Pulmonary artery endothelial cell (primary cell): ENCODE measurements at places on chromosomes 1 and 21. TPM values are rescaled to one million over a fixed set of nuclear protein-coding genes. Genes with fewer than 3 reads are reported as not detected.

GRCh38 chr1:187018291-187018690 lies 189.5 kb downstream of the PLA2G4A start:
- no peak for DNase-seq

GRCh38 chr1:109112652-109113285 lies 1.1 kb upstream of the ELAPOR1 start:
- peak; percentile 57 for DNase-seq

The HMCN1 gene
- total RNA-seq = 10.8 and 12.6 TPM in 2 replicates

The PTGS2 gene
- total RNA-seq = 4.9 and 10.0 TPM in 2 replicates

The BRDT gene
- not detected in 2 replicates for total RNA-seq

GRCh38 chr1:23745515-23745914 lies 2.2 kb downstream of the ELOA start:
- DNase-seq = no peak

The SLAMF6 gene
- not detected in 2 replicates for total RNA-seq
